ENCODE measurements at places on chromosomes 3 and 15. TPM values are rescaled to one million over a fixed set of nuclear protein-coding genes. Genes with fewer than 3 reads are reported as not detected.

DNA sequence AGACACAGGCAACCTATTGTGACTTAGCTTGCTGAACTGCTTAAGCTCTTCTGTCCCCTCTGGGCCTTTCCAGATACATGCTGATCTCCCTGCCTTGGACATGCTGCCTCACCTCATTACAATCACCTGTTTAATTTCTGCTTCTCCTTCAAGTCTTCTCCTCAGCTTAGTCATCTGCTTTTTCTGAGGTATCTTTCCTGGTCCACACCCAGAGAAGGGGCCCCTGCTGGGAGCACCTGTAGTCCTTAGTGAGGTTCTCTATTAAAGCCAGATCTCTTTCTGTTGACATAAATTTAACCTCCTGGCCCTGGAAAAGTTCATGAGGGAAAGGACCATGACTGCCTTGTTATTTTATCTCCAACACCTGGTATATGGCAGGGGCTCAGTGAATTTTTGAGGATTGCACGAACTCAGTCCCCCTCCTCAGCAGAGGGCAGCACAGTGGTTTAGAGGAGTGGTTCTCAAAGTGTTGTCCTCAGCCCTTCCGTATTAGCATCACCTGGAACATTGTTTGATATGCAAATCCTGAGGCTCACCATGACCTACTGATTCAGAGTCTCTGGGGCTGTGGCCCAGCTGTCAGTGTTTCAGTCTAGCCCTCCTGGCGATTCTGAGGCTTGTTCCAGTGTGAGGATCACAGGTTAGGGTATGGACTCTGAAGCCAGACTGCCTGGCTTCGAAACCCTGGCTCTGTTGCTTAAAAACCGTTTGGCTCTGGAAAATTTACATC is 12.7 kb downstream of the COL6A6 start:
- H3K4me1 ChIP-seq = peaks cover 9% of the 10 kb centered on the region
- no peak overlapping the region for H3K4me3 ChIP-seq
- no peak for DNase-seq
- no peaks in the 10 kb centered on the region for H3K36me3 ChIP-seq

DNA sequence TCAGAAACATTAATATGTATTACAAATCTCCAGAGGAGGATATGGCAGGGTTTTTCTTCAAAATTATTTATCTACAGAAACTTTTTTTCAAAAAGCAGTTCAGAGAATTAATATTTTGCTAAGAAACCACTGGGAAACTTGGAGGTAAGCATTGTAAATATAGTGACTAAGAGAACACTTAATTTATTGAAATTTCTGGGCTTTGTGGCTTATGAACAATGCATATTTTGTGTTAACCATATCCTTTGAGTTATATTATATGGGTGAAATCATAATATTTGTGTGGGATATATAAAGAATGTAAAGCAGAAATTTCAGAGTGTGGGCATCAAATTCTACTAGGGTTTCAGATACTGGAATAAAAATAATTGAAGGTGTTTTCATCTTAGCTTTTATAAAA is 1059.2 kb downstream of the ZPLD1 start:
- no peak overlapping the region for H3K27ac ChIP-seq
- no peak for DNase-seq
- no peak overlapping the region for H3K4me3 ChIP-seq
- no peaks in the 10 kb centered on the region for H3K36me3 ChIP-seq

Gene NR2E3
- total RNA-seq = not detected

DNA sequence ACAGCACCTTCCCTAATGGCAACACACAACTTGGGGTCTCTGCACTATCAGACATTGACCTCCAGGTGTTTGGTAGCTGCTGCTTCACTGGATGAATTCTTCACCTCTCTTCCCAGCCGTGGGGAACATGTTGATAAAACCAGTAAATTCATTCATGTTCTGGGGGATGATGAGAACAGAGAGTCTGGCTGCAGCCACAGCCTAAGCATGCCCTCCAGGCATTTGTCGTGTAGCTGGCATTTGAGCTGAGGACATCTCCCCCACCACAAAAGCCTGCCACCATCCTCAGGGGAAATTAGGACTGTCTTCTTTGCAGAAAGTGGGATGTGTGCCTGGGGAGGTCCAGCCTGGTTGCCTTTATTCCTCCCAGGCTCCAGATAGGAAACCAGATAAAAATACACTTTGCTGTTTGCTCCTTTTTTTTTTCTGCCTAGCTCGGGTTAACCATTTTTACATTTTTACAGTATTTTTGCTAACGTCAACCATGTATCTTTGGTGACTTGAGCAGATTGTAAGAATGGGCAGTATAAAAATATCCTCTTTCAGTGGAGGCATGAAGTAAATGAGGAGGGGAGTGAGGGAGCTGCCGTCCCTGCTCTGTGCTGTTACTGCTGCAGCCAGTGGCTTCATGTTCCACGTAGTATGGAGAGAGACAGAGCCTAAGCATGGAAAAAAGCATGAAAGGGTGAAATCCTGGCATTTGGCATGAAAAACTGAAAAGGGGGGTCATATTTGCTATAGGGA is 444.0 kb downstream of the EPHB1 start:
- H3K4me1 ChIP-seq = no peaks in the 10 kb centered on the region
- H3K4me3 ChIP-seq = no peak overlapping the region
- DNase-seq = no peak
- no peak overlapping the region for H3K27ac ChIP-seq
